Psoas muscle (tissue), 8 donors: ENCODE measurements at places on chromosomes 16 and 17.

DNA sequence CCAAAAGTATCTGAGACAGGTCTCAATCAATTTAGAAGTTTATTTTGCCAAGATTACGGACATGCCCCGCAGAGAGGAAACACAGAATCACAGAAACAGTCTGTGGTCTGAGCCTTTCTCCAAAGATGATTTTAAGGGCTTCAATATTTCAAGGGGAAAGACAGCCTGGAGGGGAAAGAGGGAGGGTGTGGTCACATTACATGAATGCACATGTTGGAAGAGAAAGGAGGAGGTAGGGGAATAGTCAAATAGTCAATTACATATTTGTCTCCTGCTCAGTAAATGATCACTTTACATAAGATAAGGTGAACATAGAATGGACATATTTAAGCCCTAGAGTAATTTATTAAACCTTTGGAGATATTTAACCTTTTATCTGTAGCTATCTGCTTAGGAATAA is 12.3 kb downstream of the UNC45B start:
- DNase-seq, result no peak

DNA sequence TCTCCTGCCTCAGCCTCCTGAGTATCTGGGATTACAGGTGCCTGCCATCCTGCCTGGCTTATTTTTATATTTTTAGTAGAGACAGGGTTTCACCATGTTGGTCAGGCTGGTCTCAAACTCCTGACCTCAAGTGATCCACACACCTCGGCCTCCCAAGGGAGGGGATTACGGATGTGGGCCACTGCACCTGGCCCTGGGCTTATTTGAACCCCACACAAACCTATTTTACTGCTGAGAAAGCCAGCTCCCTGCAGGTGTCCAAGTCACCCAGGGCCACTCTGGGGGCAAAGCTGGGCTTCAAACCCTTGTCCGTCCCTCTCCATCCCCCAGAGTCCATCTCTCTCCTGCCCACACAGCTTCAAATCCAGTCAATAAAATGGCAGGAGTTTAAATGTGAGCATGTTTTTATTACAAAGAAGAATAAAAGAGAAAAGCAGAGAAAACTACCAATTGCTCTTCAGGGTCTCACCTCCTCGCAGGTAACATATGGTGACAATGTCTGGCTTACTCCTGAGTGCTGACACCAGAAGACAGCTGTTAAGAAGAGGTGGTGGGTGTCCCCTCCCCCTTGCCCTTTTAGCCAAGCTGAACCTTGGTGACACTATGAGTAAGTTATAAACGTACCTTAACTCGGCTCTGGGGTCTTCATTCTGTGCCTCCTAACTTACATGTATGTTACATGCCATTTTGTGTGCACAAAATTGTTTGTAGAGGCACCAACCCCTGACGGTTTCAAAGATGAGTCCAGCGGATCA is 45.4 kb downstream of the LAT start:
- no peak for DNase-seq

DNA sequence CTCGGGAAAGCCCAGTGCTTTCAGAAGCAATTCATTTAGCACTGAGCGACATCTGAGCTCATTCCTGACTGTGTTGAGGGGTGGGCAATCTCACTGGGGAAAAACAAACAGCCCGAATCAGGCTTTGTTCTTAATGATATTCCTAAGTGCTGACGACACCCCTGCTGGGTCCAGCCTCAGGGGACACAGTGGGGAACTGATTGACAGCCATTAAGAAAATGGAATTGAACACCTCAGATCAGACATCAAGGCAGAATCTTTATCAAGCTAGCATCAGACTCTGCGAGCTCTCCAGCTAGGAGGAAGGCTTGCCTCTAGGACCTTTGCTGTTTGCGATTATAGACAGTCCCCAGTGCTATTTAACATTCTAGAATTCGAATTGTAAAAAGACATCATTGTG is 22.5 kb upstream of the LYRM9 start:
- DNase-seq, result no peak

DNA sequence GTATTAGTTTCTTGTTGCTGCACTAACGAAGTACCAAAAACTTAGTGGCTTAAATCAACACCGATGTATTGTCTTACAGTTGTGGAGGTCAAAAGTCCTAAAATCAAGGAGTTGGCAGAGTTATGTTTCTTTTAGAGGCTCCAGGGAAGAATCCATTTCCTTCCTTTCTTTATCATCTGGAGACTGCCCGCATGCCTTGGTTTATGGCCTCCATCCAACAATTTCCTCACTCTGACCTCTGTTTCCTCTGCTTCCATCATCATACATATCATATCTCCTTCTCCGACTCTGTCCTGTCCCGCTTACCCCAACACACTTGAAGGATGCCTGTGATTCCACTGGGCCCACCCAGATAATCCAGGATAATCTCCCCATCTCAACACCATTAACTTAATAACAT is 627.8 kb downstream of the KCNJ2 start:
- DNase-seq, result no peak

DNA sequence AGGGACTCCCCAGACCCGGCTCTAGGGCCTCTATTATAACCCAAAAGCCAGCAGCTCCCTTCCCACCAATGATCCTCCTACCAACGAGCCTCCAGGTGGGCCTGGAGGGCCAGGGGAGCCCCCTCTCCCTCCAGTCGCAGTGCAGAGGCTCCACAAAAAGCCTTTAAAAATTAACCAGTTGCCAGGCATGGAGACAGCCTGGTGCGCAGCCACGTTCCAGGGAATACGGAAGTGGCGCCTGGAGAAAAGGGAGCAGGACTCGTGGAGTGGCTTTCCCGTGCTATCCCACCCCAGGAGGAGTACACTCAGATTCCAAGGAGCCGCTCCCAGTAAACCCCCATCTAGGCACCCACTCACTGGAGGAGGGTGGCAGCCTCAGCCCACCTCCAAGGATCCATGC is 112.3 kb downstream of the ZNF423 start:
- no peak for DNase-seq

GRCh38 chr17:82110298-82110697 is 12.3 kb upstream of the FASN start:
- no peak for DNase-seq

DNA sequence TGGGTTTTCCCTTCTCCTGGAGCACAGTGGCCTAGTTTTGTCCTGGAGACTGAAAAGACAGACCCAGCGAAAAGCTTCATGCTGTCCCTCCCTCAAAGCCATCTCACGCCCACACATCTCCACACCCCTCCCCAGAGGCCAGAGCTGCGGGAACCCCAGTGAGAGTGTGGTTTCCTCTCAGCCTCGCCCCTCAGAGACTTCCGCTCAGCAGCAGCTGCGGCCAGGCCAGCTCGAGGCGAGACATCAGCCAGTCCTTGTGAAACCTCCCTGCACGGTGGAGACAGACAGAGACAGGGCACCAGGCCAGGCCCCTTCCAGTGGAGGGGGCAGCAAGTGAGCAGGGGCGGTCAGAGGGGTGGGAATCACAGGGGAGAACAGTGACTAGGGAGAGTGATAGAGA is 77.0 kb upstream of the TNRC6C start:
- peak; percentile 92 for DNase-seq

- no peak for DNase-seq
Observed at GRCh38 chr16:29909391-29909790, 9.1 kb downstream of the ASPHD1 start.

GRCh38 chr16:546909-547770 is 13.1 kb upstream of the PRR35 start:
- DNase-seq, result peak; percentile 90

DNA sequence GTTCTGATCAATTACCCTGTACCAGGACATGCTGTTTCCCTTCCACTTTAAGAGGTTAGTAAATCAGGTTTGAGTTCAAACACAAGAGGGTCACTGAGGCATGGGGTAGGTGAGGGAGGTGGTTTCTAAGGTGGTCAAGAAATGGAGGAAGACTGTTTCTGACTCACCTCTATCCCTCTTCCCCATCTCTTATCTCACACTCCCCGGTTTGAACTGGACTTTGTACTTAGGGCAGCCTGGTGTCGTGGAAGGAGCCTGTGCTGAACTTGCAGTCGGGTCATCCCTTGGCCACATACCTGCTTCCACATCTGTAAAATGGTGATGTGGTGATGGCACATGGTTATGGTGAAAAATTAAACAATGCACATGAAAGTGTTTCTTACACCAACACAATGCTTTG is 17.2 kb upstream of the TMEM98 start:
- DNase-seq, result no peak

- DNase-seq, result no peak
Observed at GRCh38 chr17:43410557-43411368, 12.0 kb downstream of the ARL4D start.

DNA sequence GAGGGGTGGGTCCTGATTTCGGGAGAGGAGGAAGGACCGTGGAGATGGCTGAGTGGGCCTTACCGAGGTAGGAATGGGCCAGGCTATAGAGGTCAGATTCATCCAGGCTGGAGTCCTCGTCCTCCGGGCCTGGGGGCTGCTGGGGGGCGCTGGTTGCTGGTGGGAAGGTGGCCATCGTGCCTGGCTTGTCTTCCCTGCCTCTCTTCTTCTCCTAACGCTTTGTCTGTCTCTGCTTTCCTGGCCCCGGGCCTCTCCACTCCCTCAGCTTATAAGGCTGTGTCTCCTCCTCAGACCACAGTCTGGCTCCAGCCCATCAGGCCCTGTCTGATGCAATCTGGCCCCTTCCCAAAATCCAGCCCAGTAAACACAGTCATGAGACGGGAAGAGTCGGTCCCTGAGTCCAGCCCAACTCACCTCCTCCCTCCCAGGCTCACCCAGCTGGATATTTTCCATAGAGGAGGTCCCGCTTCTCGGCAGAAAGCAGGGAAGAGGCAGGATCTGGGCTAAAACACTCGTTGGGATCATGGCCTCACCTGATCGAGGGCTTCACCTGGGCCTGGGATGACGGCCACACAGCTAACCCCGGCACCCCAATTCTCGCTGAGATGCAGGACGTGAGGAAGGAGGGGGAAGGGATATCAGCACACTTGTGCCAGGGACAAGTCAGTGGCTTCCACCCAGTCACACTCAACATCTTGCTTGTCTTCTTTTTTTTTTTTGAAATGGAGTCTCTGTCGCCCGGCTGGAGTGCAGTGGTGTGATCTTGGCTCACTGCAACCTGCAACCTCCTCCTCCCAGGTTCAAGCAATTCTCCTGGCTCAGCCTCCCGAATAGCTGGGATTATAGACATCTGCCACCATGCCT is at the start of gene NUPR1:
Gene NUPR1 (minus strand): TSS at position 242 of the 864 bp plus-strand sequence. CDS start 67 bp downstream, at position 175.
- peak; percentile 97 for DNase-seq
